ENCODE measurements at places on chromosomes 2 and 18.

GRCh38 chr2:46913471-46914381, 1.9 kb downstream of the MCFD2 start:
- DNase-seq: no peak

DNA sequence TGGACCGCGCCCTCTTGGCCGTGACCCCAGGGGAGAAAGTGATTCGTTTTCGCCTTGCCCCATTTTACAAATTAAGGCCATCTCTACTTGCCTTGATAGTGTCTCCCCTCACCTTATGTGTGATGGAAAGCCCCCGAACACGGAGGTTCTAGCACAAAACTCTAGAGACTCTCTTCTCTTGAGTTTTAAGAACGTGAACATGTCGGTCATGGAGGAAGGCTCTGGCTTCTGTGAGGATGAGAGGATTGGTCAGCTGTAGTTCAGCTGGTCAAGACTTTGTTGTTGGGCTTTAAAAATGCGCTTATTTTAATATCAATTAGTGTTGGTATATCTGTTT, 828 bp downstream of the DYNC1I2 start:
- DNase-seq: no peak

DNA sequence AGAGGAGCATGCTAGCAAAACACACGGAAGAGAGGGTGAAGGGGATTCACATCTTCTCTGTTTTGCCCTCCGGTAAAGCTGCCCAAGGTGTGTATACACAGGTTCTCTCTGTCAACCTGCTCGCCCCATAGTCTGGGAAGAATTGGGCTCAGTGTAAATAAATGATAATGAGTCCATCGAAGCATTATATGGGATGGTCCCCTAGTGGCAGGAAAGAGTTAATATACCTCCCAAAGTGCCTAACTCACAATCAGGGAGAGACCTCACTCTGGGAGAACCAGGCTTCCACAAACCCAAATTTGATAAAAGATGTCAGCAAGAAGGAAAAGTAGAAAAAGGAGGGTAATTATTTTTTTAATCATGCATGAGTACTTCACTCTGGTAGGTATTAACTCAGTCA, 262.2 kb upstream of the ZNF521 start:
- DNase-seq: no peak

- no peak for DNase-seq
Observed at GRCh38 chr2:111219734-111220505, 99.2 kb downstream of the BCL2L11 start.

DNA sequence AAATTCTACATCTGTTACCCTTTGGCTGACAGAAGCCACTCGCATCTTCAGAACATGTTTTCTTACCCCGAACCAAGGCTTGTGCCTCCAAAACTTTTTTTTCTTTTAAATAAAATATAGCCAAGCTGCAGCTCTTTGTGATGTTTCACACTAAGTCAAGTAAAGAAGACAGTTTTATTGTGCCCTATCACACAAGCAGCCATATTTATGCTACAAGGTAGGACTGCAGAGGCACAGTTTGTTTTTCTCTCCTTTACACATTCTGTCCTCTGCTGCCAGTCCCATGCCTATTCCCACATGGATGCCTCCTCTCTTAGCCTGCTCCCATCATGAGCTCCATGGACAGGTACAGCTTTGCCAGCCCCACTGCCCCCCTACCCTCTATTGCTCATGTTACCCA, 219.6 kb upstream of the THUMPD2 start:
- DNase-seq: no peak
